ENCODE measurements at places on chromosomes 11 and 22.

DNA sequence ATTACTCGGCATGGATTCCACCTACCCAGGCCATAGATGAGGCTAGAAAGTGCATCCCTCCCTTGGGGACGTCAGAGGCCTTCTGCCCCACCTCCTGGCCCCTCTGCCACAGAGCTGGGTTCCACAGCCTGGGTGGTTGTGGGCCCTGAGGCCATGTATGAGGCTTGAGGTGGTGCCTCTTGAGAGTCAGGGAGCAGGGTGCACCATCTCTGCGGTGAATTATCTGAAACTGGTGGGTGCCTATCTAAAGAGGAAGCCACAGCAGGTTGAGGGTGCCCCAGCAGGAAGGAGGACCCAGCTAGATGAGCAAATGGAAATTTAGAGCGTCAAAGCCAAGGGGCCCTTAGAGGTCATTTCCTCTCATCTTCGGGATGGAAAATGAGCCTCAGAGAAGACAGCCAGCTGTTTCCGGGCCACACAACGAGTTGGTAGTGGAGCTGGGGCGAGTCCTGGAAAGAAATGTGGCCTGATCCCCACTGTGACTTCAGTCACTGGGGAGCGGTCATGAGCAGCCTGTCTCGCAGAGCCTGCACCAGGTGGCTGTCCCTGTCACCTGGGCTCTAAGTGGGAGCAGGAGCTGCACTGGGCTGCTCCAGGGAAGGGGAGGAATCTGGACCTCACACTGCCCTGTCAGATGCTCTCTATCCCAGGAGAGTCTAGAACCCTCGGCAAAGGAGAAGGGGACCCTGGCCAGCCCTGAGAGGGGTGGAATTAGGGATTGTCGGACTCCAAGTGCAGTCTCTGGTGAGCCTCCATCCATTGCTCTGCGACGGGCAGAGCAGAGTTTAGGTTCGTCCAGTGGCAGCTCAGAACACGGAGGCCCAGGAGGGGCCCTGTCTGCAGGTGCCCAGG lies 7.3 kb downstream of the ADORA2A start:
- peak; percentile 54 for DNase-seq

GRCh38 chr11:14544611-14545010 lies 24.4 kb upstream of the PSMA1 start:
- DNase-seq = no peak

DNA sequence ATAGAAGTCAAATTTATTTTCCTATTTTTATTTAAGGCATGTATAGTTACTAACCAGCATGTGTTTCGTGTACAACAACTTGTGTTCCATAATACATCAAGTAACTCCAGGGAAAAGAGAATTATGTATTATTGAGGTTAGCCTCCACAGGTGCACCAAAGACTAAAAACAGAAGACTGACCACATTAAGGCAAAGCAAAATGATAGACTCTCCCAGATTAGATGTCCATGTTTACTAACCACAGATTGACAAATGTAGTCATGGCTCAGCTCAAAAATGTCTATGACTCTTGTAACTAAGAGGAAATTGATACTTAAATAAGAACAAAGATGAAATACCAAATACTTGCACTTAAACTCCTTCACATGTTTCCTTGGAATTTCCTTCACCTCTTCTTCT lies 238.5 kb downstream of the METTL15 start:
- no peak for DNase-seq

DNA sequence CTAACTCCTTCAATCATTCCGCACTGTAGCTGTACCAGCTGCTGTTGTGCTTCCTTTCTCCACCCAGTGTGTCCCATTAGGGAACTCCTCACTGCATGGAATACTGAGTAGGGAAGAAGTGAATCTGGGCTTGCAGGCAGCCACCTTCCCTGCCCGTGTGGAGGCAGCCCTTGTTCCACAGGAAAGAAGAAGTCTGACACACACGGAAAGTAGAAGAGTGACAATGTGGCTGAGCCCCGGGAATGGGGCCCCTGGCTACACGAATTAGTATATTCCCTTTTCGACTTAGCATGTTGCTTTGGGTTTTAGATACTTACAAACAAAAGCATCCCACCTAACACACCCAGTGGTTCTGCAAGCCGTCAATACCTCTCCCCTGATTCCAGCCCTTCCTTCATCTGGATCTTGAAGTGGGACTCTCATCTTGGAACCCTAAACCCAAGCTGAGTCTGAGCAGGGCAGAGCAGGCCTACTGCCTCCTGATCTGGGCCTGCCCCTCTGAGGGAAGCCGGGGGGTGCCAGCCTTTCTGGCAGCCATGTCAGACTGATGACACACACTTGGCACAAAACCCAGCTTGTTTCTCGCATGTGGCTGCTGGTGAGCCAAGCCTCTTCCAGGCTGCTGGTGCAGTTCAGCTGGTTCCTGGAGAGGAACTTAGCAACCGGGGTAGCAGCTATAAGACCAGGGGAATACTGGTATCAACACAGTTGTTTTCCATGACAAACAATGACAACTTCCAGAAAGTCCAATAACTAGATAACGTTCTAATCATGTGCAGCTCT lies 71.6 kb downstream of the C11orf58 start:
- no peak for DNase-seq

- DNase-seq = no peak
These were observed 57.5 kb upstream of the PITPNB start for GRCh38 chr22:27976586-27976985.

DNA sequence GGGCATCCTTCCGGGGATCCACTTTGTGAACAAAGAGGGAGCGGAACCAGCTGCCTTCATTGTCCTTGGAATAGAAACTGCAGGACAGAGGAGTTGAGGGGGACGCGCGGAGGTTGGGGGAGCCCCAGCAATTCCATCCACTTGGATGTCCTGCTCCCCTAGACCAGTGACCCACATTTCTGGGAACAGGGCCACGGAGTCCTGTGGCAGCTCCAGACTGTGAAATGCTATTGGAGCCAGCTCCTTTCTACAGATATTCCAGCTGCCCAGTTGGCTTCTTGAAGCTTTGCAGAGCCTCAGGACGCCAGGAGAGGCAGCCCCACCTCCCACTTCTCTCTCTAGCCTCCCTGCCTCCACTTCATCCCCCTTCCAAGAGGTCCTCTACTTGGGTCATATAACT lies 10.5 kb downstream of the NIPSNAP1 start:
- DNase-seq = no peak

- no peak for DNase-seq
These were observed 148.8 kb downstream of the DBX1 start for GRCh38 chr11:20011307-20011951.

DNA sequence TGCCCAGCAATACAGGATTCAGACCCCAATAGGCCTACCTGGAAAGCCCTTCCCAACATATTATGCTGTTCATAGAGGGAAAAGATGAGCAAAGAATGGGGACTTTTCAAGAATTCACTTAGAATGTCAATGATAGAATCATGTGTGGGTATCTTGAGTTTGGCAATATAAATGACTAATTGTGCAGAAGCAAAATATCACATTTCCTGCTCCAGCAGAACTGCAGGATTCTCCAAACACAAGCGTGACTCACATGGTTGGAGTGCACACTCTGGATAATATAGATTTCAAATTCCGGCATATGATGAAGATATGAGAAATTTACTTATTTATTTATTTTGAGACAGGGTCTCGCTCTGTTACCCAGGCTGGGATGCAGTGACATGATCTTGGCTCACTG lies 12.5 kb upstream of the APOL5 start:
- DNase-seq = no peak

GRCh38 chr22:50532824-50533796 lies 3.3 kb upstream of the TYMP start:
- DNase-seq = no peak

DNA sequence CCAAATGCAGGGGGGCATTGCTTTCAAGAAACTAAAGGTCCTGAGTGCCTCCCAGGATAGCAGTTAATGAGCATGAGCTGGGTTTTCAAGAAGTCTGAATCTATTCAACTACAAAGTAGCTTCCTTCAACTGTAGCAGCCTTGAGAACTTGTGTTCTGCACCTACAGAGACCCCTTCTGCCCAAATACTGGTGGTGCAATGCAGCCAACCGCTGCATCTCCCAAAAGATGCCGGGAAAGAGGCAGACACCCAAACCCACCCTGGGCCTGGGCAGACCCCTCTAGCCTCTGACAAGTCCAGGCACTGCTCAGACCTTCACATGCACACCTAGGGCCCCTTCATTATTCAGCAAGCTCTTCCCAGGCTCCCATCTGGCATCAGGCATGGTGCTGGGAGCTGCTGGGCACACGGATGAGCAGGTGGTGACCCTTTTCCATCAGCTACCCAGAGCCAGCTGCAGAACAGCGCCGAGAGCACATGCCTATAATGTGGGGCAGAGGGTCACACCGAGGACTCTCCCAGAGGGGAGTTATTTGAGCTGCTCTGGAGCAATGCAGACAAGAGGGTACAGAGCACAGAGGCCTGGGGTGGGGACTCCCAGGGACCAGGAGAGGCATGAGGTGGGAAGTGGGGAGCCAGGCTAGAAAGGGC lies 44.9 kb upstream of the ETS1 start:
- DNase-seq = no peak

- DNase-seq = no peak
These were observed 421.6 kb downstream of the METTL15 start for GRCh38 chr11:28529540-28530410.

DNA sequence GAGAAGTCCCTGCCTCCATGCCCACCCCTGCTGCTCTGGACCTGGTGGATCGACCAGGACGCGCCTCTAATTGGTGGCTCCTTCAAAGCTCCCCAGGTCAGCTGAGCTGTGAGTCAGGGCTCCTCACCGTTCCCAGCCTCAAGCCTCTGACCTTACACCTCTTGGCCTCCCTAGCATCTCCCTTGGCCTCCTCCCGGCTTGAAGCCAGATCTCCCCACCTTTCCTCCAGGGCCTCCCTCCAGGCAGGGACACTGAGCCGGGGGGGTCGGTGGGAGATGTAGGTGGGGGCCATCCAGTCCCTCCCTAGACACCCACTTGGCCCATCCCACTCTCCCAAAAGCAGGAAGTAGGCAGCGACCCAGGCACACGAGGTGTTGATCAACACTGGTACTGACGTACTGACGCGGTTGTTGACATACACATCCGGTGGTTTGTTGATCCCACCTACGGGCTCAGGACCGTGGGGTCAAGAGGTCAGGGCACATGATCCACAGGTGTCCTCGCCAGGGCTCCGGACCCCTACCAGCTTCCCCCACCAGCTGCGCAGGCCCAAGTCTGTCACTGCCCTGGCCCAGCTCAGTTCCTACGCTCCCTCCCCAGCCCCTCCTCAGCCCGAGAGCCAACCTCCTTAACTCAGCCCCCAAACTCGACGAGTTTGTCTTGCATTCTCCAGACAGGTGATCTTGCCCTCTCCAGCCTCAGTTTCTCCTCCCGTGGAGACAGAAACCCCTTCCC lies 802 bp downstream of the ATG2A start:
- DNase-seq = peak; percentile 8

- no peak for DNase-seq
These were observed 68.5 kb upstream of the IGLL5 start for GRCh38 chr22:22818861-22819855.

- peak; percentile 56 for DNase-seq
These were observed 33.1 kb upstream of the SLC35C1 start for GRCh38 chr11:45771566-45772448.

DNA sequence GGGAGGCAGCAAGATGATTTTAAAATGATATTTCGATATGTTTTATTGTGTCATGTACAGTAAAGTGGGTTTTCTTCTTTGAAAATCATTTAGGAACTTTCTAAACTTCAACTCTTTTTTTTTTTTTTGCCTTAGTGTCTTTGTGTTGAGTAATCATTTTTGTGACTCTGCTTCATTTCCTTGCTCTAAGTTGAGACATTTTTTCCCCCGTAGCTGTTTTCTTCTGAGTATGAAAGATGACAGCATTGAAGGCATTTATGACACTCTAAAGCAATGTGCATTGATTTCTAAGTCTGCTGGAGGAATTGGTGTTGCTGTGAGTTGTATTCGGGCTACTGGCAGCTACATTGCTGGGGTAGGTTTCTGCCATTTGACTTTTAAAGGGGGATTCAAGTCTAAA lies 23.5 kb downstream of the RRM1 start:
- no peak for DNase-seq

GRCh38 chr11:123546515-123546914 lies 107.9 kb downstream of the SCN3B start:
- DNase-seq = no peak

GRCh38 chr11:96464700-96465307 lies 75.0 kb downstream of the JRKL start:
- no peak for DNase-seq

DNA sequence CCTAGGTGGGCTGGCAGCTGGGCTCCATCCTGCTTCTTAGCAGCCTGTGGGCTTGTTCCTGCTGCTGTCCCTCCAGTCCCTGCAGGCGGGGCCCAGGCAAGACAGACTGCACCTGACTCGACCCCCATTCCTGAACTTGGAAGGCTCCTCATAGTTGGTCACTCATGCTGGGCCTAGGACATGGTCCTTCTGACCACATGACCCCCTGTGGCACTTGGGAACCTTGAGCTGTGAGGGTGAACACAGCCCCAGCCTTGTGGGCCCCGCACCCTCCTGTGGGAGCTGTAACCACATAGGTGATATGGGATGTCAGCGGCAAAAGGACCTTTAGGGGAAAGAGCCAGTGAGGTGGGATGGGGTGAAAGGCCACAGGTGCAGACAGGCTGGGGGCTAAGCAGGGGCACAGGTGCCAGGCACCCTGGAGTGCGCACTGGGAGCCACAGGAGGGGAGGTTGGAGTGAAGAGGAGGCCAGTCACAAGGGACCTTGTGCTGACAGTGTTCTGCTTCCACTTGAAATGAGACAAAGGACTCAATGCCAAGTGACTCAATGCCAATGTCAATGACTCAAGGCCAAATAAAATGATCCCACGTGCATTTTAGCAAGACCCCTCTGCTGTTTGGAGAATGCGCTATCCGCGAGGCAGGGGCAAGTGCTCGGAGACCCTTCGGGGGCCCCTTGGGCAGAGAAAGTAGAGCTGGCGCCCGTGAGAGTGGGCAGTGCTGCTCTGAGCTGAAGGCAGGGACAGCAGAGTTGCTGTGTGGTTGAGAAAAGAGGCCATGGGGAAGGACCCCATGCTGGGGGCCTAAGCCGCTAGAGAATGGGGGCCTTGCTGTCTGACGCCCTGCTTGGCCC lies 90.7 kb downstream of the MORC2 start:
- no peak for DNase-seq

GRCh38 chr11:115544422-115544948 lies 40.3 kb upstream of the CADM1 start:
- no peak for DNase-seq

GRCh38 chr11:73227571-73228211 lies 9.6 kb downstream of the P2RY2 start:
- no peak for DNase-seq

- DNase-seq = no peak
These were observed 5.7 kb upstream of the MYEOV start for GRCh38 chr11:69287968-69288882.

DNA sequence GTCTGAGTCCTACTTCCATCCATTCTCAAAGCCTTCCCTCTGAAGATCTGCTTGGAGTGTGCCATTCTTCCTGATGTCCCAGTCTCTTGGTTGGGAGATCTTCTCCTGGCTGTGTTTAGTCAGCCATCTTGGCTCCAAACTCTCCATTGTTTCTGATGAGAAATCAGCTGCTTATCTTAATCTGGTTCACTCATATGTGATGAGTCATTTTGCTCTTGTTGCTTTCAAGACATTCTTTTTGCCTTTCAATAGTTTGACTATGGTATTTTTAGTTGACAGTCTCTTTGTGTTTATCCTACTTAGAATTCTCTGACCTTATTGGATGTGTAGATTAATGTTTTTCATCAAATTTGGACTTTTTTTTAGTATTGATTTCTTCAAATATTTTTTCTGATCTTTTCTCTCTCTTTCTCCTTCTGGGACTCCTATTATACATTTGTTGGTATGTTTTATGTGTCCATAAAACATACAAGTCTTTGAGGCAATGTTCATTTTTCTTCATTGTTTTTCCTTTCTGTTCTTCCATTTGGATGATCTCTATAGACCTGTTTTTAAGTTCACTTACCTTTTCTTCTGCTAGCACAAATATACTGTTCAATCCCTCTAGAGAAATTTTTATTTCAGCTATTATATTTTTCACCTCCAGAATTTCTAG lies 77.2 kb upstream of the CLPB start:
- DNase-seq = no peak

Measured in stimulated activated CD8-positive, alpha-beta memory T cell treated with anti-CD3 and anti-CD28 coated beads, Interleukin-7, amount 100 ng/mL, for 1 hour (primary cell).